Activated naive CD4-positive, alpha-beta T cell treated with anti-CD3 and anti-CD28 coated beads, Interleukin-2, amount 50 U/mL, for 72 hours (primary cell): ENCODE measurements at places on chromosomes 5 and 9. TPM values are rescaled to one million over a fixed set of nuclear protein-coding genes. Genes with fewer than 3 reads are reported as not detected.

DNA sequence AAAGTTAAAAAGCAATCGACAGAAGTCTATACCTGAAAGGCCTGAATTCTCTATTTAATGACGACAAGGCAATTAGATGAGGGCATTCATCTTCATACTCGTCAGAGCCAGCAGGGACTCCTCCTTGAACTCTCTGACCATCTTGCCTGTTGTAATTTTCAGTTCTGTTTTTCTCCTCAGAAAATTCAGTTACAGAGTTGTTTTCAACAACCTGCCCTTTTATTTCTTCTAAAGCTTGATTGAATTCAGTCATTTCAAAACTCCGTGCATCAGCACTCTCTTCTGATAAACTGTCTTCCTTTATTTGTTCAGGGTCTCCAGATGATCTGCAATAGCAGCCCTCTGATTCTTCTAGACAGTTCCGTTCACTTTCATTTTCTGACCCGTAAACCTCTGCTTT is 15.6 kb downstream of the RIOK2 start:
- no peak for DNase-seq

DNA sequence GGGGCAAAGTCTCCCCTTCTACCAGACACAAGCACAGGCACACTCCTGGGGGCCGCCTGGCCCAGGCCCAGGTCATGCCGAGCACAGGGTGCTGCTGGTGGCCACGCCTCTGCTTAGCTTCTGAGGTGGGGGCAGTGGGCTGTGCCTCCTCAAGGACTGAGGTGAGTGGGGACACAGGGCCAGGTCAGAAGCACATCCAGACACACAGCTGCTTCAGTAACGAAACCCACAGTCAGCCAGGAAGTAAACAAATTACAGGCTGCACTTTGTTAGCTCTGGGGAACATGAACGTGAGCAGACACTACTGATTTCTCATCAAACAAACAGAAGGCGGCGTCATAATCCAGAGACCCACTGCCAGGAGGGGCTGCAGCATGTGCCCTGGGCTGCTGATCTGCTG is 192.4 kb downstream of the HSPA4 start:
- DNase-seq, result no peak

Gene OTULINL
- 10.3 TPM for total RNA-seq

- DNase-seq, result no peak
These were observed 4.5 kb downstream of the CCDC180 start for GRCh38 chr9:97311798-97312500.

- DNase-seq, result no peak
These were observed 72.7 kb downstream of the GHR start for GRCh38 chr5:42495914-42496313.

Gene GTF2H2
- 91.1 TPM for total RNA-seq

- DNase-seq, result no peak
These were observed 141.1 kb upstream of the RASEF start for GRCh38 chr9:83204047-83204446.

GRCh38 chr9:123251741-123252140 is 16.6 kb downstream of the STRBP start:
- no peak for DNase-seq

Gene CNTNAP3B
- total RNA-seq, result not detected

DNA sequence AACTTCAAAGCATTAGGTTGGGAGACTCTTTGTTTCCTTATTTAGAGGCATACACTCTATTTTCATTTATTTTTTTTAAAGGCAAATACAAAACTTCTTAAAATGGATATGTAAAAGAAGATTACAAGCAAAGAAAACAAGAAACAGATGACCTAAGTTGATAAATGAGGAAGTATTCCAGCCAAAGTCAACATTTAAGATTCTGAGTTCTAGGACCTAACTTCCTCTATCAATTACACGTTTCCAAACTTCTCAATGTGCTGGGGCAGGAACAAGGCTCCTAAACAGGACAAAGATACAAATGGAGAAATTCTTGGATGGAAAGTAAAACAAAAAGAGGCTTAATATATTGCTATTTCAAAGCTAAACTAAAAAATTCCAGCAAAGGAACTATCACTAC is 89.5 kb downstream of the TLE1 start:
- no peak for DNase-seq

DNA sequence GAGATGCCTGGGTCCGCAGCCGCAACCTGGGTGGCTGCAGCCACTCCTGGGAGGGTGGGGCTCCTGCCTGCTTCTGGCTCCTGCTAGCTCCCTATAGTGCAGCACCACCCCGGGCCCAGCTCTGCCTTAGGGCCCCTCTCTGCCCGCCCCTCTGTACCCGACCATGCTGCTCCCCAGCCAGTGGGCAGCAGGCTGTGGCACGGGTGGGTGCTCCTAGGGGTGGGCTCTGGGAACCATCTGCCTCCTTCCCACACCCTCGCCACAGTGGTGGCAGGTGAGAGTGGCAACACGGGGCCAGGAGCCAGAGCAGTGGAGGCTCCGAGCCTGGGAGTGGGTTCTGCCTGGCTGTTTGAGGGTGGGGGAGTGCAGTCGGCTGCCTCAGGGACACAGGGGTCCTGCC is 7.8 kb upstream of the MTMR12 start:
- DNase-seq, result no peak

DNA sequence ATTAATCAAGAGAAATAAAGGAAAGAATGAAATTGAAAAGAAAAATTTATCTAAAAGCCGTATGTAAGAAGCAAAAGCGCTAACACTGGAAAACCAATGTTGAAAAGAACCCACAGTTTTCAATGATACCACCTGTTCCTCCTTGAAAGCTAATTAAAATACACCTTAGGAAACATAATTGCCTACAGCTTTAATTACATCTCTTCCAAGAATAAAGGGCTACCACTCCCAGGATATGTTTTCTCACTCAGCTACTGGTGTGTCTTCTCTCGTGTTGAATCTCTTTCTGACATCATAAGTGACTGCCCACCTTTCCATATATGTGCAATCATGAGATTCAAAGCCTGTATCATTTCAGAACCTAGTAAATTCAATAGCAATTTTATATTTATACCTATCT is 880.6 kb upstream of the DMAC1 start:
- no peak for DNase-seq

Gene SHISAL2B
- total RNA-seq, result not detected

- DNase-seq, result no peak
These were observed 4.4 kb upstream of the TSPAN17 start for GRCh38 chr5:176642675-176643490.
